ENCODE measurements at places on chromosomes 12 and 14.

DNA sequence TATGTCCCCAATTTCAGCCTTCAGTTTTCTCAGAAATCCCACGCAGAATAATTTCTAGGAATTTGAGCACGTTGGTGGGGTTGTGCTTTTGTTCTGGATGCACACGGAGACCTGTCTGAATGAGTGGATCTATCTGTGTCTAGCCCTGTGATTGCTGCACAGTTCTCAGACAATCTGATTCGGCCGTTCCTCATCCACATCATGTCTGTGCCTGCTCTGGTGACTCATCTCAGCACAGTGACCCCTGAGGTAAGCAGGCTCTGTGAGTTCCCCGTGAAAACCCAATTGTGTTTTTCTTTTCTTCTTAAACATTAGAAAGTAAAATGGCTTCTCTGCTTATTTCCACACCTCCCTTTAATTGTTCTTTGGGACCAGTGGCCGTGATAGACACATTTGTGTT lies 20.2 kb downstream of the UBE3B start:
- DNase-seq, result no peak

GRCh38 chr14:36988568-36988967 lies 183.8 kb downstream of the SLC25A21 start:
- DNase-seq, result no peak

DNA sequence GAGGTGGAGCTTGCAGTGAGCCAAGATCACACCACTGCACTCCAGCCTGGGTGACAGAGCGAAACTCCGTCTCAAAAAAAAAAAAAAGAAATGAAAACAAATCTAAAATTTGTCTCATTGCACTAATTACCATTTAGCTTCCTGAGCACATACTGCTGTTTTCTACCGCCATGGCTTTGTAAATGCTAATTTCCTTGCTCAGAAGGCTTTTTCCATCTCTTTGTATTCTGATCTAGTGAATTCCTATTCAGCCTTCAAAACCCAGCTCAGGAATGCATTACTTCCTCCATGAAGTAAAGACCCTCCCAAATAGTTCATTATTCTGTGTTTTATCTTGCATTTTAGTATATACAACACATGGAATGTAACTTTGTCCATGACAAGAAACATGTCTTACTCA lies 33.6 kb downstream of the CEP83 start:
- DNase-seq, result no peak

DNA sequence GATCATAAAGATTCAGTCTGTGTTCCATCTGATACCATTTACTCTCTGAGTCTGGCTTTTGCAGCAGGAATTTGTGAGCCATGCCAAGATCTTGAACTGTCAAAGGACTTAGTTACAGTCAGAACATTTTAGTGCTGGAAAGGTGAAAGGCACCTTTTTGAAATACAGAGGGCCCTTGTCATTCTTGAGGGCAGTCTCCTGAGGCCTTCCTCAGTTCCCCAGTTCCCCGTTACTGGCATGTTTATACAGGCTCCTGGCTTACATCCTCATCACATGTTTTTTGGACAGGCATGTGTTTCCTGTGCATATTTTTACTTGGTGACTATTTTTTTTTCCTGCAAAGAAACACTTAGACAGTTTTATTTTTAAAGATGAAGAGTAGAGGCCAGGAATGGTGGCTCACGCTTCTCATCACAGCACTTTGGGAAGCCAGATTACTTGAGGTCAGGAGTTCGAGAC lies 21.0 kb downstream of the CFAP54 start:
- no peak for DNase-seq

GRCh38 chr14:44962334-44963043 lies 499 bp downstream of the TOGARAM1 start:
- DNase-seq, result no peak

DNA sequence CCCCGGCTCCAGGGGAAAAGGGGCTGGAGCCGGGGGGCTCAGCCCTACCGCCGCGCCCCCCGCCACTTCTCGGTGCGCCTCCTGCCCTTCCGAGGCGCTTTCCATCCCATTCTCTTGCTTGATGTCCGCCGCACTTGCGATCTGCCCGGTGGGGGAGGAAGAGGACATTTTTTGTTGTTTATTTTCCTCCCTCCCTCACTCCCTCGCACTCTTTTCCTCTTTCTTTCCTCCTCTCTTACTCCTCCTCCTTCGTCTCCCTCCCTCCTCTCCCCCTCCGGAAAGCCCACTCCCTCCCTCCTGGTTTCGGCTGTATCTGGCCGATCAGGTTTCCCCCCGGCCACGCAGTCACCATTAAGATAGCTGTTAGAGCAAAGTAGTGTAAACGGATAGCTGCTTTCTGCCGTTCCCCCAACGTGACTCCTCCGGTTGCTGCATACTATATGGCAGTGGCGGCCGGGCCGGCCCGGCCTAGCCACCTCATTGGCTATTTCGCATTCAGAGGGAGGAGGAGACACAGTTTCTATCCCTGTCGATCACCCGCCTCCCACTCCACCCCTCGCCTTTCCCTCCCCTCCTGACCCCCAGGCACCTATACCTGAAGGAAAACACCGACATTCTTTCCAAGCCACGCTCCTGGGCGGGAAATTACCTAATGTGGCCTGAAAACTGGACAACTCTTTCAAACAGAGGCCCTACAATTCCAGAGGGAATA lies at the start of gene SIX4:
SIX4 (minus strand) TSS at position 445 of the 712 bp plus-strand sequence; CDS start at position 168, 277 bp downstream.
- DNase-seq, result no peak

DNA sequence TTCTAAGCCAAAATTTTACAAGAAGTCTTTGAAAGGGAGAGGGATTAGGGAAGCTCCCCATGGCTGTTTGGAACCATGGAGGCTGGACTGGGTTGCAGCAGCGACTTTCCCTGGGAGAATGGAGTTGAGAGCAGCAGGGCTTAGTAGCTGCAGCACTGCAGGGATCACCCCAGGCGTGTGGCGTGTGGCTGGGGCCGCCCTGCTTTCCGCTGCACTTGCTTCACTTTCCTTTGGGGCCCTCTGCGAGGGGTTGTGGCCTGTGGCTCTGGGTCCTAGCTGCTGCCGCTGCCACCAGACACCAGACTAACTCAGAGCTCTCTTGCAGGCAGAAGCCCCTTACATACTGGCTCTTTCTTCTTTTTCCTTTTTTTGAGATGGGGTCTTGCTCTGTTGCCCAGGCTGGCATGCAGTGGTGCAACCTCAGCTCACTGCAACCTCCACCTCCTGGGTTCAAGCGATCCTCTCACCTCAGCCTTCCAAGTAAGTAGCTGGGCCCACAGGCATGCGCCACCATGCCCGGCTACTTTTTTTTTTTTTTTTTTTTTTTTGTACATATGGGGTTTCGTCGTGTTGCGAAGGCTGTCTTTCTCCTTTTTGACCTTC lies 25.4 kb downstream of the CCDC62 start:
- DNase-seq, result no peak

DNA sequence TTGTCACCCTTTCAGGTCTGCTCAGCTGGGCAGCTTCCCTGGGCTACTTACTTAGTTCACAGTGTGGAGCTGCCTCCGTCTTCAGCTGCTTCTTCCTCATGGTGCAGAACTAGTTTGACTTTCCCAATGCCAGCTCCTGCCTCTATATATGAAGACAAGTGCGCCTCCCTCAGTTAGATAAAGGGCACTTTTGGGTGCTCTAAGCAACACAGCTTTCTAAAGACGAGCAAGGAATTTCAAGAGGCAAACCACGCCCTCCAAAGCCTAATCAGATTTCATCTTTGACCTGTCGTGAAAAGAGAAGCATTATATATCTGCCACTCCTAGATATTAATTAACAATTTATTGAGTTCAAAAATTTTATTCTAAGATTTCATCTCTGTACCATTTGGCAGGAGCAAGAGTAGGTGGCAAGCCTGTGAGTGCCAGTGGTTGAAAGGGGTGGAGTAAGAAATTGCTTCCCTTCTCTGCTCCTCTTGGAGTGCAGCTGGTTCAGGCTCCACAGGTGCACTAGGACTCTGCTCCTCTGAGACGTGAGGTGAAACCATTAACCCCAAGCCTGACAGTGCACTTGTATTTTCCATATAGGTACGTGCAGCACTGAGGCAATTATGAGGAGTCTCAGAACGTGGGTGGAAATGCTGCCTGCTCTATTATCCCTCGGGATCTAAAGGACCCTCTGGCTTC lies 2.1 kb upstream of the SLC11A2 start:
- DNase-seq, result no peak

GRCh38 chr14:96739200-96739910 lies 57.8 kb upstream of the VRK1 start:
- DNase-seq, result no peak

GRCh38 chr14:80278293-80279023 lies 67.2 kb upstream of the DIO2 start:
- DNase-seq, result no peak

DNA sequence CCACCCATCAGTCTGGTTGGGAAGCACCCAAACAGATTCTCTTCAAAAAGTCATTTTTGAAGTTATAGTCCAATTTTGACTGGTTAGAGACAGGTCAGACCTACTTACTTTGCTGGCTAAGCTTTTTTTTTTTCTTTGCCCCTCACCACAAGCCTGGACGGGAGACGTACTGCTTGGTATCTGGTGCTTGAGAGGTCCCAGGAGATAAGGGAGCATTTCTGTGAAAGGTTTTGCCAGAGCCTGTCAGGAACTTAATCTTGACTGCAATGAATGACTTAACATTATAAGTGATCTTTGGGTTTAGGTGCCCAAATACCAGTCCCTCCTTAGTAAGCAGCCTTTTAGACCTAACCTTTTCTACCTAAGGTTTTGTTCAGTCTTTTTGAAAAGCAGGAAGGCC lies 6.3 kb downstream of the MTHFD1 start:
- no peak for DNase-seq

DNA sequence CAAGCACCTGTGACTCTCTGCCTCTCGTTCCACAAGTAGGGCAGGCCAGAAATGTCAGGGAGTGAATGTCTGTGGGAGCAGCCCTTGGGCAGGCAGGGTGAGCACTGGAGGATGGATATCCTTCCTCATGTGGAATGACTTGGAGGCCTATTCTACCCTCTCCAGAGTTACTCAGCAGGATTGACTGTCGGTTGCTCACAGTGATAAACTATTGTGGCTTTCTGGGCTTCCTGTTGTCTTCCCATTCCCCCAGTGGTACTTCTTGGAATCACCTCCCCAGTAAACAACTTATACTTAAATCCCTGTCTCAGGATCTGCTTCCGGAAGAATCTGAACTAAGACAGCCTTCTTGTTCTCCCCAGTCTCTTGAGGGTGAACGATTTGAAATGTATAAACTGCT lies 79.6 kb upstream of the MANSC4 start:
- no peak for DNase-seq

DNA sequence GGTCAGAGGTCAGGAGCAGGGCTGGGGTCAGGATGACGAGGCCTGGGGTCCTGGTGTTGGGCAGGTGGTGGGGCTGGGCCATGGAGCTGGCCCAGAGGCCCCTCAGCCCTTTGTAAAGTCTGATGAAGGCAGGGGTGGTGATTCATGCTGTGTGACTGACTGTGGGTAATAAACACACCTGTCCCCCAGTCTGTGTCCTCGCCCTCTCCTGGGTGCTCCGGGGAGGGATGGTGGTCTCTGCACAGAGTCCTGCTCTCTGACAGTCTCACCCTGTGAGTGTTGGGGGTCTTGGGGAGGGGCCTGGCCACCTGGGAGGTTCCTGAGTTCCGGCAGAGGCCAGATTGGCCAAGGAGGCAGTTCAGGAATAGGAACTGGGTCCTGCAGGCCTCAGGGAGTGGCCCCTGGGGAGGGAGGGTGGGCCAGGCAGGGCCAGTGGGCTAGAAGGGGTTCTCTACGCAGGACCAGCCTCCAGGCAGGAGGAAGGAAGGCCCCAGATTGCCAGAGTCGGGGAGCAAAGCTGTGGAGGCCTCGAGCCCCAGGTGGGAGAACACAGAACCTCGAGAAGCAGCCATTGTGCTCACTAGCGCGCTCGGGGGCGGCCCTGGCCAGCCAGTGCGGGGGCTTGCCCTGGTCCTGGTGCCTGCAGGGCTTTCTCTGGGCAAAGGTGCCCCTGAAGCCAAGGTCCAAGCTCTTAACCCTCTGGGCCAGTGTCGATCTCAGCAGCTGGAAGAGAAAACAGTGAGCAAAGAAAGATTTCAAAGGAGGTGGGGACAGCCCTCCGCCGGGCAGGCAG lies 14.4 kb downstream of the ACADS start:
- DNase-seq, result no peak

DNA sequence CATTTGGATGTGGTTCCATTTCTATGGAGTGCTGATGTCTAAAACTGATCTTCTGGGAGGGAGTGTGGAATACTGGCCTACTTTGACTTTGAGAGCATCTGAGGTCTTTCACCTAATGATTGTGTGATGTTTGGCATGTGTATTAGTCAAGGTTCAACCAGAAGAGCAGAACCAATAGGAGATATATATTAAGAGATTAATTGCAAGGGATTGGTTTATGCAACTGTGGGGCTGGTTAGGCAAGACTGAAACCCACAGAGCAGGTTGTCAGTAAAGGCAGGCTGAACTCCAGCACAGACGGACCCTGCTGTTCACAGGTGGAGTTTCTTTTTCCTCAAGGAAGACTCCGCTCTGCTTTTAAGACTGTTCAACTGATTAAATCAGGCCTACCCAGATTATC lies 11.6 kb downstream of the BMAL2 start:
- no peak for DNase-seq

DNA sequence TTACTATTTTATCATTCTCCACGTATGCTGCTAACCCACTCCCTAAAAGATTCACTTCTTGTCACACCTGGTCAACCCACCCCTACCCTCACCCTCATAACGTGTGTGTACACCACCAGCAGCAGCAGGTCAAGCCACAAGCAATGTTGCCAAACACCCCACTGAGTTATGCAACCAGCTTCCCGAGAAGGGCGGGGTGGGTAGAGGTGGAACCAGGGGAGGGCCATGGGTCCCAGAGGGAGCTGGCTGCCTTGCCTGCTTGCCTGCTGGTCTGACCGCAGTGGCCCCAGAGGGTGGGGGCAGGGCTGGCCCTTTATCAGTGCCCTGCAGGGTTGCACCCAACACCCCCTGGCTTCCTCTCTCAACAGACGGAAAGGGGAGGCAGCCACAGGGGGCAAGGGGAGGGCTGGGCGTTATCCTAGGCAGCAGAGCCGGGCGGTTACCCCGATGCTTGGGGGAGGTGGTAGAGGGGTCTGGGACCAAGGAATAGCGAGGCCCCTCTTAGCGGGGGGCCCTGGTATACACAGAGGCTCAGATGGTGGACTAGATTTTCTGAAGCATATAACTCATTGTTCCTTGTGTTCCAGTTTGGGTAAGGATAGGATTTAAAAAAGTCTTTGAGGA lies 3.5 kb upstream of the NFE2 start:
- no peak for DNase-seq

GRCh38 chr12:68887641-68888040 lies 45.3 kb downstream of the CPM start:
- DNase-seq, result no peak

DNA sequence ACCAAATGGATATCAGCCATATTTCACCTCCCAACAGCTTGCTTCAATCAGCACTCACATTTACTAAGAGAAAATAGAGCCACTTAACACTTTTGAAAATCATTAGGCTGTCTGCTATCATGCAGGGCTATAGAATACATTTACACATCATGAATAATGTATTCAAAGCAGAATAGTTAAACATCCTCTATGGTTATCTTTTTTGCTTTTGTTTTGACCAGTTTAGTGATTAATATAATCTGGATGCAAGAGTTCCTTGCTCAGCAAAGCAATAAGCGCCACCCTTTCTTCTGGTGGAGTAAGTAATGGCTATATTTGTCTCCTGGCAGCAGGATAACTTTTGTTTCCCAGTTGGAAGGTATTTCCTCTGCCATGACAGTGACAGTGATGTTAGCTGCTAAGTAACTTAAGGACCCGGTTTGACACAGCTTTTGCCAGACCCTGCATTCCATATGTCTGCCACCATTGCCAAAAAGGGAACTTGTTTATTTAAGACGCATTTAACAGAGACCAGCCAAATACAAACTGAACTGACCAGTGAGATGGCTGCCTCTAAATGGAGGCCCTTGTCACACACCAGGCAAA lies 70.3 kb upstream of the NR2C1 start:
- no peak for DNase-seq

GRCh38 chr12:124398578-124399227 lies 103.8 kb downstream of the RFLNA start:
- DNase-seq, result no peak

GRCh38 chr14:103101963-103102688 lies 7.6 kb downstream of the EXOC3L4 start:
- DNase-seq, result no peak

Data from stimulated activated CD8-positive, alpha-beta memory T cell treated with anti-CD3 and anti-CD28 coated beads, Interleukin-12 subunit alpha, Interleukin-12 subunit beta, amount 100 ng/mL, for 4 hours (primary cell).